Psoas muscle (tissue), 8 donors: ENCODE measurements at places on chromosomes 5 and 9. TPM values are rescaled to one million over a fixed set of nuclear protein-coding genes. Genes with fewer than 3 reads are reported as not detected.

GRCh38 chr5:127785098-127785927 is 82.1 kb downstream of the CCDC192 start:
- DNase-seq = no peak

- DNase-seq = no peak
Measured at GRCh38 chr9:13278023-13278367, 1.5 kb downstream of the MPDZ start.

- DNase-seq = peak; percentile 86
Measured at GRCh38 chr5:133818031-133818431, 150.4 kb downstream of the C5orf15 start.

CBY3 gene
- not detected for total RNA-seq

BTNL8 gene
- not detected for total RNA-seq

PDE8B gene
- total RNA-seq = 0.12 TPM

GRCh38 chr5:174801798-174802197 is 77.4 kb downstream of the MSX2 start:
- no peak for DNase-seq
